Stimulated activated CD8-positive, alpha-beta memory T cell treated with anti-CD3 and anti-CD28 coated beads, Interleukin-15, amount 100 ng/mL, for 1 hour (primary cell): ENCODE measurements at places on chromosomes 7 and 10.

- no peak for DNase-seq
These were observed 6.3 kb downstream of the MTPN start for GRCh38 chr7:135970682-135971365.

DNA sequence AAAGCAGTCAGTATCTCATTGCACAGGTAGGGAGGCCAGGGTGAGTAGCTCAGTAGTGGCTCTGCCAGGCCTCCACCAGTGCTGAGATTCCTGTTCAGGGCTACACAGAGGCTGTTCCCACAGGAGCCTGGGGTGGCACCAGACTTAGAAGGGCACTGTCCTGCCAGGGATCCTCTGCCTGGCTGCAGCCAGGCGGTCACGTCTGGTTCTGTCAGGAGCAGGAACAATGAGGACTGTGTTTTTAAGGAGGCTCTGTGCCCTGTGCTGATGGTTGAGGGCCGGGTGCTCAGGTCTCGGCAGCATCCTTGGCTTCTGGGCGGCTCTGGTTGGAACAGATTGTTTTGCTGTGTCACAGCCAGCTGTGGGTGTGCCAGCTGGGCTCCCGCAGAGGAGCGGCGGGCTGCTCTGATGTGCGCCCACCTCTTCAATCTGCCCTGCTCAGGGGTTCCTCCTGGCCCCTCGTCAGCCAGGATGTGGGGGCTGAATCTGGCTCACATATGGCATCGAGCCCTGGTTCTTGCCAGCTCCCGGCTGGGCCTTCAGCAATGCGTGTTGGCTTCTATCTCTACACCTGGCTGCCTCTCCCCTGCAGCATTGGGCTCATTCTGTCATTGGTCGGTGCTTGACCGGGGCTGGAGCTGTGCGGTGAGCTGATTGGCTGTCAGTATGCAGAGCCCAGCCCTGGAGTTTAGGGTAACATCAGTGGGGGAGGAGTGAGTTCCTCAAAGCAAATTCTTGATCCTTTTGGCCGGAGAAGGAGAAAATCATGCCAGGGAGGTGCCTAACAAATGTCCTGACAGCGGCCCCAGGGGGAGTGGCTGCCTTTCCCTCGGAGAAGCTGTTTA, 41.2 kb downstream of the TACR2 start:
- no peak for DNase-seq

GRCh38 chr7:95976369-95977060, 204.2 kb downstream of the DYNC1I1 start:
- no peak for DNase-seq

DNA sequence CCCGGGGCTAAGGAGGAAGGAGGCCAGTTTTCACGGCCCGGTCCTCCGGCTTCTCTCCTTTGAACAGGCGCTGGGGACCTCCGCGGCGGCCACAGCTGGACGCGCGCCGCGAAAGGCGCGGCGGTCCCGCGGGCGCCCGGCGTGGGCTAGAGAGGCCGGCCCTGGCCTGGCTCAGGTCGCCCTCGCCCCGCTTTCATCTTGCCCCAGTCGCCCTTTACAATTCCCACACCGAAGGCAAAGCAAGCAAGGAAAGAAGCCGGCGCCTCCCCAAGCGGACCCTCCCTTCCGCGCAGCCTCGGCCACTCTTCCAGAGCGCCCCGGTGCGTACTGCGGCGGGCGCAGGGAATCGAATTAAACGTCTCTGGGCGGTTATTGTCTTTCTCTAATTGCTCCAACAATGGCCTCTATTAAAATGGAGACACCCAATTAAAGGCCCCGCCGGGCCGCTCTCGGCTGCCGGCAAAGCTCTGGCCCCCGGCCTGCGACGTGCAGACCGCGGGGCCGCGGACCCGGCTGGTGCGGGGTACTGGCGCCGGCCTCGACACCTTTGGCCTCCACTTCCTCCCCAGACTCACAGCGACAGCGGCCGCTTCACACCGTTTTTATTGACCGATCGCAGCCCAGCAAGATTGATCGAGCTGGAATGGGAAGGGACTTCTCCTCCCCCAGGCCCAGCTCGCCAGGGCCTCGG, 4.5 kb upstream of the GATA3 start:
- DNase-seq, result no peak

DNA sequence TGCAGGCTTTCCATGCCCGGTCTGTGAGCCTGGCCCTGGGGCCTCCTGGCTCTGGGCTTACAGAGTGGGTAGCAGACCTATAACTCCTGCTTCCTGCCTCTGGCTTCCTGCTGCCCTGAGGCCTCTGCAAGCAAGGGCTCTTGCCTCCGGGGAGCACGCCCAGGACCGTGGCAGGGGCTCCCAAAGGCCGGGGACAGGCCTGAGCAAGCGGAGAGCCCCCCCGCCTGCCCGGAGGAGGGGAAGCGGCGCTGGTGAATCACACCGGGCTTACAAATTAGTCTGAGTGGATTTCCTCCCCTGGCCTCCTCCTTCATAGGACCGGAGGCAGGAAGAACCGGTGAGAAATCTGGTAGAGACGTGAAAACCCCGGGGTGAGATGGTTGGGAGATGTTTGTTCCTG, 1.5 kb upstream of the MYL10 start:
- DNase-seq, result no peak

- DNase-seq, result no peak
These were observed 137.7 kb downstream of the FAM204A start for GRCh38 chr10:118204292-118204943.

GRCh38 chr7:102321351-102322201, 34.7 kb downstream of the SPDYE6 start:
- no peak for DNase-seq

DNA sequence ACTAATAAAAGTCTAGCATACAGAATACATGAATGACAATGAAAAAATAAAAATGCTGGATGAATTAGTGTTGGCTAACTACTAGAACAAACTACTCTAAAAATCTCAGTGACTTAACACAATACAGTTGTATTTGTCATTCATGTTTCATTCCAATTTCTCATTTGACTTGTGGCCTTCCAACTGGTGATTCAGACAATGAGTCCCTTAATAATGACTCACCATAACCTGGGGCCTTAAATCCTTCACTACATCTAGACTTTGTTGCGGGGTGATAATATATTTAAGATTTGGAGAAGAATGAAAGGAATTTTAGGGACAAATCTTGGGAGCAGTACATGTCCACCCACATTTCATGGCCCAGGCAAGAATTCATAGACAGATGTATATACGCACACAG, 90.5 kb upstream of the POM121L12 start:
- DNase-seq, result no peak

DNA sequence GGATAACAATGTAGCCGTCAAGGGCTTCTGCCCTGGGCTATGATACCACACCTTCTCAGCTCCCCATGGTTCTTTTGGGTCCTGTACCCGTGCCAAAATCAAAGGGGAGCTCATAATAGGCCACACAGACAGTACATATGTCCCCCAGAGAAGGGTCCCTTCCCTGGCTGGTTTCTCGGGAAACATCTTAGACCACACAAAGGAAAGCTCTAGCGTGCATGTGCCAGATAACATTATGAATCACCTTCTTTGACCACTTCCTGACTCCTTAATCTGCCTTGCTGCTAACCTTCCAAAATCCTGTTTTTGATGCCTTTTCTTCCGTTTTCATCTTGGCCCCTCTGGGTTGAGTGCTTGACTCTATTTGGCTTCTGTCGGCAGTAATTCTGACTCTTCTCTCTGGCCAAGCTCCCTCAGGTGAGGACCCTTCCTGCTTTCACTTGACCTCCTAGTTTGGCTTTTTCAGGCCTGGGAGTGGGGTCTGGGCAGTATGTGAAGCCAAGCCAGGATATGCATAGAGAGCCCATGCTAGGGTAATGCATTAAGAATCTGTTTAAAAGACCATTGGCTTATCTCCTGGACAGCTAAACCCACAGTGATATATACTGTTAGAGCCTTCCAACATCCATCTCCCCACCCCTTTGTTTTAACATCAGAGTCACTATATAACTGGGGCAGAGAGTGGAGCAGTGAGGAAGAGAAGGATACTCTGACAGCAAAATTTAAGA, 84.8 kb downstream of the ANLN start:
- no peak for DNase-seq

DNA sequence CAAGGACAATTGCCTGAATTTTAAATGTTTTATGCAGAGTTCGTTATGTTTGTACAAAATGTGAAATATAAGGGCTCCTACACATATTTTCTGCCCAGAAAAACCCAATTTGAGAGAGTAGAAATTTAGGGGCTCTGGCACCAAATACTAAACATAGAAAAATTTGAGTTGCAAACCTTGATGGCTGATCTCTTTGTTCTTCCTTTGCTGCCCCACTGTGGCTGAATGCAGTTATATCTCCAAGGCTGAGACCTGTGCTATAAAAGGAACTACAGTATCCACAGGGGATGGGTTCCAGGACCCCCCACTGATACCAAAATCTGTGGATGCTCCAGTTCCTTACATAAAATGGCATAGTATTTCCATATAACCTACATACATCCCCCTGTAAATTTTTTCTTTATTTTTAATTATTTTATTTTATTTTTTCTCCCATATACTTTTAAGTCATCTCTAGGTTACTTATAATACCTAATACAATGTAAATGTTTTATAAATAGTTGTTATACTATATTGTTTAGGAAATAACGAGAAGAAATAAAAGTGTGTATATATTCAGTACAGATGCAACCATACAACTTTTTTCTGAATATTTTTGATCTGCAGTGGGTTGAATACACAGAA, 22.5 kb downstream of the CFAP43 start:
- peak; percentile 17 for DNase-seq

GRCh38 chr7:26356929-26357798, 65.5 kb downstream of the SNX10 start:
- no peak for DNase-seq

DNA sequence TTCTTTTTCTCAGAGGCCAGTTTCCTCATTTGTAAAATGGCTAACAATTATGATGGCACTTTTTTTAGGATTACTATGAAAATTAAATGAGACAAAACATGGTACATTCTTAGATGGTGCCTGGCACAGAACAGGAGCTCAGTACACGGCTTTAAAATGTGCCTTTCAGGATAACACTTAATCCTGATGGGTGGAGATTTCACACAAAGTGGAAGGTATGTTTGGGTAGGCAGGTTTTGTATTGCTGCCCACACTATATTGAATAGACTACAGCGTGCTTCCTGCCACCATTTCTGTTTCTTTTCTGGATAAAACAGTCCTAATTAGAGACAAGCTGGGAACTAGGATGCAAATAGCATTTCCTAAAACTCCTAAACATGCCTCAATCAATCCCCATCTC, 22.0 kb upstream of the IMPDH1 start:
- DNase-seq, result no peak

GRCh38 chr7:128710481-128710880, 28.7 kb upstream of the CALU start:
- DNase-seq, result no peak

DNA sequence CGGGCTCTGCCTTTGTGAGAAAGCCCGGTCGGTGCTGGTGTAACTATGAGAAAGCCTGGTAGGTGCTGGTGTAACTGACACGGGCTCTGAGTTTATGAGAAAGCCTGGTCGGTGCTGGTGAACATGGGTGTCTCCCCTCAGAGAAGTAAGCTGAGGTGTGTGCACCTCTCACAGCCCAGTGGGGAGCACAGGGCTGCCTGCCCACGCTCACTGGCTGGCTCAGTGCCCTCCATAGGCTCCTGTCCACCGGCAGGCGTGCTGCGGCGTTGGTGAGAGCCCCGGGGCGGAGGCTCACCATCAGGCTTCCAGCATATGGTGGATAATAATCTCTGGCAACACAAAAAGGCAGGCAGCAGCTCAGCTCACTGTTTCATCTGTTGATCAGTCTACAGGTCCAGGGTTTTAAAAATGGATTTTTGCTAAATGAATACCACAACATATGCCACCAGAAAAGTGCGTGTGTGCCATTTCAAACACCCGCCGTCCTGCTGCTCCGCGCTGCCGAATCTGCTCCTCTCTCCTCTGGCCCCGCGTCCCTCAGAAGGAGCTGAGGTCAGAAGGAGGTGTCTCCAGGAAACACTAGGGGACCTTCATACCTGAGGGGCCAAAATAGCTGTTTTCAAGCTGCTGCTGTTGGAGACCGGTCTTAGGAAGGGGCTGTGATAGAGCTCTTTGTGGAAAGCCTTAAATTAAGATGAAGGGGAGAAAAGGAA, 365.7 kb downstream of the DNAJB6 start:
- no peak for DNase-seq

- no peak for DNase-seq
These were observed 342.7 kb upstream of the ETV1 start for GRCh38 chr7:14332155-14332554.

- DNase-seq, result no peak
These were observed 1.1 kb upstream of the TNS3 start for GRCh38 chr7:47582764-47583738.

- no peak for DNase-seq
These were observed 34.4 kb downstream of the FHIP2A start for GRCh38 chr10:114855776-114856543.

DNA sequence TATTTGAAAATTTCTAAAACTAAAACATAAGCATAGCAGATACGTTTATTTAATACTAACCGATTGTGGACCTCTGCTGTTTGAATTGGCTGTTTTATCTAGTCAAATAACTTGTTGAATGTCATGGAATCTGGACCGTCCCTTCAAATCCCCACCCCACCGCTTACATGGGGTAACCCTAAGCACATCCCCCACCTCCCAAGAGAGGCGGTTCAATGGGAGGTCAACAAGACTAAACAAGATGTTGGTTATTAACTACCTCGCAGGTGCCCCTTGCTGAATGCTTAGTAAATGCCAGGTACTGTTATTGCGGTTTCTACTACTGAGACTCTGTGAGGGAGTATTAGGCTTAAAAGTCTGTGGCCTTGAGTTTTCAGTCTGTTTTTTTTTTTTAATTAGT, 70.9 kb downstream of the DAGLB start:
- DNase-seq, result no peak

GRCh38 chr10:14374745-14375445, 44.2 kb upstream of the FRMD4A start:
- no peak for DNase-seq

DNA sequence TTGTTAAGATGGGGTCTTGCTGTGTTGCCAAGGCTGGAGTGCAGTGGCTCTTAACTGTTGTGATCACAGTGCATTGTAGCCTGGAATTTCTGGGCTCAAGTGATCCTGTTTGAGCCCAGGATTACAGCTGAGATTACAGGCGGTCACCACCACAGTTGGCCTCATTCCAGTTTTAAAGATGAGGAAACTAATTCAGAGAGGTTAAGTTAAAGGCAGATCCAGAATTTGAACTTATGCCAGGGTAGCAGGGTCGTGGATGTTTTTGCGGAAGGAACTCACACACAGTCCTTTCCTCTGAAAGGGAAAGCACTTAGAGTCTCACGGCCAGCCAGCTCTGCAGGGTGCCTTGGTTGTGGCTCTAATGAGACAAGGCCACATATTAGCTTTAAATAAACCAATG, 84.7 kb downstream of the MMRN2 start:
- no peak for DNase-seq

DNA sequence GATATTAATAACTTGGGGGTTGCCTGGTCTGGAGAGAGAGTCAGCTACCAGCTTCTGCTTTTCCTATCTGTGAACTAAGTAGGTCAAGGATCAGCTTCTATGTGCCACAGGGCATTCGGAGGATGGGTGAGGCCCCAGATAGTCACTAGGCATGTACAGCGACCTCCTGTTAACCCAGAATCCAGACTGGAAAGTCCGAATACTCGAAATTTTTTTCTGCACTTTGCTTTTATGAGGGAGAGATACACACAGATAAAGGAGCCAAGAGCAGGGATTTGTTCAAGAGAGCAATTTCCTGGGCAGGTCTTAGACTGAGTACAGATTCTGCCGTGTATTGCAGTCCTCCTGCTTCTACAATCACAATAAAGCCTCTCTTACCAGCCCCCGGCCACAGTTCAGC, 54.2 kb downstream of the EMX2 start:
- DNase-seq, result no peak
